ENCODE measurements at places on chromosomes 5 and 9. TPM values are rescaled to one million over a fixed set of nuclear protein-coding genes. Genes with fewer than 3 reads are reported as not detected.

- DNase-seq = no peak
Observed at GRCh38 chr9:93960221-93960970, 5.2 kb upstream of the BARX1 start.

- no peak for DNase-seq
Observed at GRCh38 chr5:118366429-118366828, 621.9 kb downstream of the DTWD2 start.

GRCh38 chr5:3600106-3601060 is 4.8 kb downstream of the IRX1 start:
- DNase-seq = no peak

- DNase-seq = peak; percentile 12
Observed at GRCh38 chr9:91659529-91660495, 236.2 kb upstream of the NFIL3 start.

DNA sequence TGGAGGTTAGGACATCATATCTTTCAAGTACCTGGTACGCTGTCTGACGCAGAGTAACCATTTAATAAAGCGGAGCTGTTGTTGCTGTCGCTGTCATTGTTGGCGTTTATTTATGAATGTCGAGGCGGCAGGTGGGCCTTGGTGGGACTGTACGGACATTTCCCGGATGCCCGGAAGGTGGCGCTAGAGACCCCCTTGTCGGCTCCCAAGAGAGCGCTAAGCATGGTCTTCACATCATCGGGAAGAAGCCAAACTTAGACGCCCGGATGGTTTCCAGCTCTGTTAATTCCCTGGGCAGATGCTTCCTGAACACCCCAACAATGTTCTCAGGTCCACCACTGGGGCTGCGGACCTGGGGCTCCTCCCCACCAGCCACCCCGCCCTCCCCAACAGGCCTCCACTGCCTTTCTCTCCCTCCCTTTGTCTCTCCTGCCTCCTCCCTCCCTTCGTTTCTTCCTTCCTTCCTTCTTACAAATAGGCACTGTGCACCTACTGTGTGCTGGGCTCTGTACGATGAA is 54.1 kb downstream of the DUSP1 start:
- DNase-seq = no peak

DNA sequence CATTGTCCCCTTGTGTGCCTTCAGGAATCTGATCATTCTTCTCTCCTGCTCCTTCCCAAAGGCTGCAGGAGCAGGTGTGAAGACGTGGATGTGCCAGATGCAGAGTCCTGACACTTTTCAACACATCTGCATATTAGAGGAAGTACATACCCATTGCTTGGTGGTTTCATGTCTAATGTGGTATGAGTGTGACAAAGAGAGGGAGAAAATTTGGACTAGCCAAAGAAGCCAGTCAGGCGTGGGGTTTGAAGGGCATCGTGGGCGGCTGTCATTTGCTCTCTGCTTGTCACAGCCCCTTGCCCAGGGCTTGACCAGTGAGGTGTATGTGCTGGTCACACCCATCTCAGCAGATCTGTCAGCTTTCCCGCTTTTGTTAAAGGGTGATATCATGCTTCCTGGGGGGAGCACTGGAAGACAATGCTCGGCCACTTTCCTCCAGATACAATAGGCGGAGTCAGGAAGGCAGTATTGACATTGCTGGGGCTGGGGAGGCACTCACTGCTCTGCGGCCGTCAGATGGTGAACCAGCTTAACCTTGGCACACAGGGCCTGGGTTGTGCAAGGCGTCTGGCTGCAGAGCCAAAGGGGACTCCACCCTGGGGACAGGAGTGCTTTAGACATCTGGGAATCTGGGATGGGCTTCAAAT is 8.6 kb downstream of the TEK start:
- DNase-seq = no peak

DNA sequence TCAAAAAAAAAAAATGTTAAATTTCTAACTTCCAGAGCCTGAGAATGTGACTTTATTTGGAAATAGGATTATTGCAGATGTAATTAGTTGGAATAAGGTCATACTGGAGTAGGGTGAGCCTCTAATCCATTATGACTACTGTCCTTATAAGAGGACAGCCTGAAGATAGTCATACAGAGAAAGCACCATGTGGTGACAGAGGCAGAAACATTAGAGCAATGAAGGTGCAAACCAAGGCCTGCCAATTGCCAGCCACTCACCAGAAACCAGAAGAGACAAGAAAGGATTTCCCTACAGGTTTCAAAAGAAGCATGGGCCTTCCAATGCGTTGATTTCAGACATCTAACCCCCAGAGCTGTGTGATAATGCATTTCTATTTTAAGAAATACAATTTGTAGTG is 659.2 kb upstream of the CHD1 start:
- no peak for DNase-seq

DNA sequence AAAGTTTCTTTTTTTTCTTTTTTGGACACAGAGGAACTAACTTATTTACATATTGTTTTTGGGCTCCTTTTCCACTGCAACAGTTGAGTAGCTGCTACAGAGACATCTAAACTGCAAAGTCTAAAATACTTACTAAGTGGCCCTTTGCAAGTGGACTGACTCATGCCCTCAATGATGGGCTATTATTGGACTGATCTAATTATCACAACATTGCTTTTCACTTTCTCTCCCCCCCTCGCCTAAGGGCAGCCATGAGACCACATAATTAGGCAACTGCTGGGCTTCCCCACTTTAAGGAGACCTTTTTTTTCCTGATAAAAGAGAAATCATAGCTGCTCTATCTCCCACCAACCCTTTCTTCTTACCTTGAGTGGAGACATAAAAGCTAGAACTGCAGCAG is 47.0 kb downstream of the PLK2 start:
- DNase-seq = no peak

- DNase-seq = no peak
Observed at GRCh38 chr5:154829589-154830218, 20.7 kb downstream of the FAXDC2 start.

GRCh38 chr5:92471861-92472260 is 1088.7 kb upstream of the ARRDC3 start:
- no peak for DNase-seq

DNA sequence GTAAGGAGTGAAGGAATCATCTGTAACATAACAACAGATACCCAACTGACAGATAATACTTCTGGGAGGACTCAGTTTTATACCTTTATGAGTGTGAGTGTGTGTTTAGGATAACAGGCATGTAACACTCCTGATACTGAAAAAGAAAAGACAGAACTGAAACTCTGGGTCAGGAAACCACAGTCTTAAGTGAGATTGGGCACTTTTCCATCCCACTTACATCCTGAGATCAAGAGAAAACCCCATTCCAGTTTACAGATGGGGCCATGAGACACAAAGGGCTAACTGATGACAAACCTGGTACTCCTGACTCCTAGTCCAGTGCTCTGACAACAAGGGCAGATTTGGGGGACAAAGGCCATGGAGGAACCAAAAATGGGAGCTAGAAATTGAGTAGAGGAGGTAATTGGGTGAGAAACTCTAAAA is 18.0 kb downstream of the IL5 start:
- no peak for DNase-seq

- DNase-seq = no peak
Observed at GRCh38 chr9:132949709-132950108, 5.3 kb upstream of the TSC1 start.

- no peak for DNase-seq
Observed at GRCh38 chr5:181187500-181188213, 17.3 kb downstream of the TRIM7 start.

PCDHA6 gene
- polyA plus RNA-seq = 0.26 TPM

SLC36A2 gene
- 5.0 TPM for polyA plus RNA-seq

HSD17B3 gene
- 1.5 TPM for polyA plus RNA-seq

SNCAIP gene
- 22.3 TPM for polyA plus RNA-seq

NIPAL4 gene
- 0.81 TPM for polyA plus RNA-seq

CD14 gene
- polyA plus RNA-seq = 9.6 TPM

TLX3 gene
- polyA plus RNA-seq = not detected

SLC45A2 gene
- polyA plus RNA-seq = 0.29 TPM

GALNT12 gene
- 4.1 TPM for polyA plus RNA-seq

OLFM1 gene
- 4.6 TPM for polyA plus RNA-seq

ANKRD55 gene
- polyA plus RNA-seq = 0.75 TPM

PRR16 gene
- polyA plus RNA-seq = 2.2 TPM

BRIX1 gene
- polyA plus RNA-seq = 48.8 TPM

SET gene
- polyA plus RNA-seq = 466 TPM

RAPGEF1 gene
- 37.7 TPM for polyA plus RNA-seq

Data from left renal pelvis (tissue), 4 donors.